ENCODE measurements at places on chromosomes 13 and 19. TPM values are rescaled to one million over a fixed set of nuclear protein-coding genes. Genes with fewer than 3 reads are reported as not detected.

DNA sequence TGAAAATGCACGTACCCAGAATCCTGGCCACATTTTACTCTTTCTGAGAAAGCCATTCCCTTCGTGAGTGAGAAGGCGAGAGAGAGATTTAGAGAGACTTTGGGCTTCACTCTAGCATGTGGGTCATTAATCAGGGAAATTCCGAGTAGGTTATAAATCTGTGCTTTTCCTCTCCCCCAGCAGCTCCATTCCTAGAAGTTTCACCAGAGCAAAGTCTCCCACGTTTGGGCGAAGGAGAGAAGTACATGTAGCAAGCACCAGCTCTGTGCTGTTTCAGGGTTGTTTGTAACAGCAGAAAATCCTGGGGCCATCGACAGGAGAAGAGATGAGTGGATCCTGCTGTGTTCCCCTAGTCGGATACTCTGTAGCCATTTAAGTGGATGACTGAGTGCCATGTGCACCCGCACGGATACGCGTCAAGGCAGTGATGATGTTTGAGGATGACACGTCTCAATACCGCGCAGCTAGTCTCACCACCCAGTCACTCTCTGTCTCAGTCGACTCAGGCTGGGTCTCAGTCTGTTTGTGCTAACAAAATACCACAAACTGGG lies 131.8 kb upstream of the PEG3 start:
- DNase-seq = no peak
- no peaks in the 10 kb centered on the region for H3K27me3 ChIP-seq
- no peaks in the 10 kb centered on the region for H3K4me1 ChIP-seq
- H3K27ac ChIP-seq = no peak overlapping the region

GRCh38 chr13:41658057-41658661 lies 200.8 kb downstream of the RGCC start:
- no peaks in the 10 kb centered on the region for H3K27me3 ChIP-seq
- H3K27ac ChIP-seq = no peak overlapping the region
- DNase-seq = peak; percentile 45
- H3K36me3 ChIP-seq = no peaks in the 10 kb centered on the region
- H3K4me3 ChIP-seq = no peak overlapping the region

GRCh38 chr19:42368360-42368759 lies 21.7 kb downstream of the CNFN start:
- no peaks in the 10 kb centered on the region for H3K27me3 ChIP-seq
- H3K27ac ChIP-seq = no peak overlapping the region
- no peaks in the 10 kb centered on the region for H3K4me1 ChIP-seq
- peaks cover 4% of the 10 kb centered on the region for H3K36me3 ChIP-seq
- no peak for DNase-seq
- no peak overlapping the region for H3K4me3 ChIP-seq

Gene GIPC3
- total RNA-seq = 0.10 TPM

DNA sequence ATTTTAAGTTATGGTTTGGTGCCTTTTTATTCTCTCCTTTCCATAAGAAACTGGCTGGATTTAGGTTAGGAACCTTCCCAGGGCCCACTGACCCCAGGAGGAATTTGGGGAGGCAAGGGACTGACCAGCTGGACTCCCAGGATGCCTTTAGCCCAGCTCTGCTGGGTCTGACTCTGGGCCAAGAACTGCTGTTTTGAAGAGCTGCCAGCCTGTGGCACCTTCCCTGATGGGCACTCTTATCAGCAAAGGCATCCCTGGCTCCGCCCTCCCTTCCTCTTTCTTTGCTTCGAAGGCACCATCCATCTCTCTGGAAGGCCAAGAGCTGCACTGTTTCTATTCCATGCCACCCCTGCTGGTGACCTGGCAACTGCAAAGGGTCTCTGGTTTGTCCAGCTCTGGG lies 174.7 kb downstream of the POU4F1 start:
- no peak overlapping the region for H3K27ac ChIP-seq
- no peaks in the 10 kb centered on the region for H3K4me1 ChIP-seq
- H3K36me3 ChIP-seq = no peaks in the 10 kb centered on the region
- no peak for DNase-seq
- no peaks in the 10 kb centered on the region for H3K27me3 ChIP-seq

- H3K27me3 ChIP-seq = no peaks in the 10 kb centered on the region
- DNase-seq = peak; percentile 16
- no peaks in the 10 kb centered on the region for H3K36me3 ChIP-seq
Measured at GRCh38 chr19:56333506-56333905, 18.9 kb upstream of the ZSCAN5A start.

- peak overlapping the region; percentile 95 for H3K27ac ChIP-seq
- peaks cover 3% of the 10 kb centered on the region for H3K36me3 ChIP-seq
- peak; percentile 41 for DNase-seq
- peaks cover 21% of the 10 kb centered on the region for H3K4me1 ChIP-seq
Measured at GRCh38 chr13:113207890-113208420, 514 bp downstream of the PCID2 start.

Gene NLRP7
- not detected for total RNA-seq

- no peak for DNase-seq
- H3K27me3 ChIP-seq = no peaks in the 10 kb centered on the region
- no peak overlapping the region for H3K27ac ChIP-seq
- no peaks in the 10 kb centered on the region for H3K36me3 ChIP-seq
- H3K4me1 ChIP-seq = peaks cover 3% of the 10 kb centered on the region
Measured at GRCh38 chr13:30051531-30052060, 201.2 kb upstream of the UBL3 start.

- no peak for DNase-seq
- no peaks in the 10 kb centered on the region for H3K36me3 ChIP-seq
- no peak overlapping the region for H3K4me3 ChIP-seq
- H3K27me3 ChIP-seq = no peaks in the 10 kb centered on the region
- no peaks in the 10 kb centered on the region for H3K4me1 ChIP-seq
Measured at GRCh38 chr13:66795636-66796035, 434.5 kb downstream of the PCDH9 start.

GRCh38 chr19:30212574-30212973 lies 159.6 kb upstream of the ZNF536 start:
- no peaks in the 10 kb centered on the region for H3K4me1 ChIP-seq
- DNase-seq = no peak
- H3K36me3 ChIP-seq = no peaks in the 10 kb centered on the region
- no peaks in the 10 kb centered on the region for H3K27me3 ChIP-seq
- no peak overlapping the region for H3K27ac ChIP-seq
- no peak overlapping the region for H3K4me3 ChIP-seq

DNA sequence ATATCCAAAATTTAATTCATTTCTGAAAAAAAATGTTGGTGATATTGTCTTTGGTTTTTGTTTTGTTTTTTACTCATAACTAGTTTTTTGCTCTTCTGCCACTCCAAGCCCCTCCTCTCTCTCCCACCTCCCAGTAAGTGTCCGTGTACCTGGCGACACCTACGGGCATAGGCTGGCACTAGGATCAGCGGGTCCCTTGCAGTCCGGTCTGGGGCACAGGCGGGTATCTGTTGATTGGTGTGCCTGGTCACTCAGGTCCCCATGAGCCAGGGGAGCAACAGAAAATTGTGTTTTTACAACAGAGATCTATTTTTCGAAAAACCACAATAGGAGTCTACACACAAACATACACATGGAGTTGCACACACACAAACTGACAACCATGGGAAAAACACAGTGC lies 104.8 kb downstream of the ZIC5 start:
- no peak overlapping the region for H3K27ac ChIP-seq
- no peak overlapping the region for H3K4me3 ChIP-seq
- H3K36me3 ChIP-seq = no peaks in the 10 kb centered on the region
- peaks cover 11% of the 10 kb centered on the region for H3K27me3 ChIP-seq

- H3K4me3 ChIP-seq = no peak overlapping the region
- no peaks in the 10 kb centered on the region for H3K27me3 ChIP-seq
- H3K36me3 ChIP-seq = no peaks in the 10 kb centered on the region
- no peak overlapping the region for H3K27ac ChIP-seq
- no peak for DNase-seq
Measured at GRCh38 chr19:51391073-51391611, 751 bp upstream of the C19orf84 start.

DNA sequence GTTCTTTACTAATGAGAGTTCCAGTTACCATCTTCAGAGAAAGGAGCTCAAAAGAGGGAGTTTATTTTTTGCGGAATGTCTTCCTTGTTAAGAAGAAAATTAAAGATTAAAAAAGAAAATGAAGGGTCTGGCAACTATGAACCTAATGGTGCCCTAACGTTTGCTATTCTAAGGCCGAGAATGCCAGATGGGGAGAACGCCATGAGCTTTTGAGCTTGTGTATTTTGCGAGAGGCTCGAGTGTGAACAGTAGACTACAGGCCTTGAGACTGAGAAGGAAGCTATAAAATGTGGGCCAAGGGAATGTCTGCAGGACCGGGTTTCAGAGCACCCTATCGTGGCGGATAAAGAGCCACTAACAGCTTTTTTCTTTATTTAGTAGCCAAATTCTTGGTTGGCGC lies 6.7 kb downstream of the FGF14 start:
- H3K36me3 ChIP-seq = no peaks in the 10 kb centered on the region
- DNase-seq = no peak
- H3K4me1 ChIP-seq = peaks cover 3% of the 10 kb centered on the region

Gene ZNF253
- 7.6 TPM for total RNA-seq

GRCh38 chr13:46184277-46184699 lies 2.3 kb upstream of the LCP1 start:
- H3K4me1 ChIP-seq = no peaks in the 10 kb centered on the region
- H3K27ac ChIP-seq = no peak overlapping the region
- no peak for DNase-seq
- H3K36me3 ChIP-seq = no peaks in the 10 kb centered on the region
- H3K27me3 ChIP-seq = peaks cover 3% of the 10 kb centered on the region
- no peak overlapping the region for H3K4me3 ChIP-seq

DNA sequence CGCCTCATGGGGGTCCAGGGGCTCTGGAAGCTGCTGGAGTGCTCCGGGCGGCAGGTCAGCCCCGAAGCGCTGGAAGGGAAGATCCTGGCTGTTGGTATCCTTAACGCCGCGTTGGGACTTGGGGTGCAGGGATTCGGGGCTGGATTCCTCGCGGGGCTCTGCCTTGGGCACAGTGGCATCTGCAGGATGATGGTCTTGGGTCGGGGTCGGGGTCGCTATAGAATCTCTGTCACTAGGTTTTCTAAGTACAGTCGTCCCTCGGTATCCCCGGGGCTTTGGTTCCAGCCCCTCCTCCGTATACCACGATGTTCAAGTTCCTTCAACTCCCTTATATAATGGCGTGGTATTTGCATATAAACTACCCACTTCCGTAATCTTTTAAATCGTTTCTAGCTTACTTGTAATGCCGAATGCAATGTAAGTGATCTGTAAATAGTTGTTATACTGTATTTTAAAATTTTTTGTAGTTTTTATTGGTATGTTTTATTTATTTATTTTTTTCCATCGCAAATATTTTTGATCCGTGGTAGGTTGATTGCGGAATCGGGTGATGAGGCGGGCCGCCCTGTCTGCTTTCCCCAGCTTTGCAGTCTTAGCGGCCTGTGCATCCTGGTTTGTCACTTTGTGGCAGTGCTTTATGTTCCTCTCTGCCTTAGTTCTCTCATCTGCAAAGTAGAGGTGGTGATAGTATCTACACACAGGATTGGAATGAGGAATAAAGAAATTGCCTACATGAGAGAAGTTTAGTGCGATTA lies 606 bp downstream of the ERCC5 start:
- peaks cover 2% of the 10 kb centered on the region for H3K36me3 ChIP-seq
- peaks cover 3% of the 10 kb centered on the region for H3K4me1 ChIP-seq
- H3K27ac ChIP-seq = peak overlapping the region; percentile 94
- peak overlapping the region; percentile 97 for H3K4me3 ChIP-seq

- H3K27me3 ChIP-seq = no peaks in the 10 kb centered on the region
- H3K4me3 ChIP-seq = no peak overlapping the region
Measured at GRCh38 chr13:110937511-110938285, 22.8 kb upstream of the ANKRD10 start.

Gene RNF225
- 0.41 TPM for total RNA-seq

- no peaks in the 10 kb centered on the region for H3K4me1 ChIP-seq
- H3K4me3 ChIP-seq = no peak overlapping the region
- no peaks in the 10 kb centered on the region for H3K36me3 ChIP-seq
Measured at GRCh38 chr19:35407619-35408018, 36.8 kb downstream of the GPR42 start.

DNA sequence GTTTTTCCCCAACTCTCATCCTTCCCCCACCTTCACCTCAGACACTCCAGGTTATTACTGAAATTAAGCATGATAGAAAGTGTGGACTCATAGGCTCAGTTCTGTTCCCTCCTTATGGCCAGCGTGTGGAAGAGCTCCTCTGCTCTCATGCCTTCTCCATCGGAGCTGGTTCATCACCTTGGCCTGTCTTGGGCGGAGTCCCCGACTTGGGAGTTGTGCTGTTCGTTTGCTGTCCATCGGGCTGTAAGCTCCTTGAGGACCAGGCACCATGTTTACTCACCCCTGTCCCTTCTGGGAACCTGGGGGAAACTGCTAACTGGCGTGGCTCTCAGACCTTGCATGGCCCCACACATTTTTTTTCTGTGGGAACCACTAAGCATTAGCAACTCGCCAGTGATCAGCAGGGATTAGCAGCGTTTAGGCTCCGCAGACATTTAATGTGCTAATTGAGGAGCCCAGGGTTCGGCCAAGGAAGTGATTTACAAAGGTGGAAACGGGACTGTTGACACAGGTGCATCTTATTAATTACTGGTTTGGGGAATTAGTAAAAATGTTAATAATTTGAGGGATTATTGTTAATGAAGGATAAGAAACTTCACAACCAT lies 123.8 kb downstream of the TM9SF2 start:
- no peaks in the 10 kb centered on the region for H3K27me3 ChIP-seq
- no peak overlapping the region for H3K27ac ChIP-seq
- no peaks in the 10 kb centered on the region for H3K4me1 ChIP-seq
- DNase-seq = no peak

- H3K27me3 ChIP-seq = peaks cover 7% of the 10 kb centered on the region
- H3K27ac ChIP-seq = no peak overlapping the region
- DNase-seq = no peak
- H3K4me3 ChIP-seq = no peak overlapping the region
- H3K36me3 ChIP-seq = no peaks in the 10 kb centered on the region
Measured at GRCh38 chr13:24122569-24122968, 38.0 kb upstream of the SPATA13 start.

Gene ZNF83
- 35.4 TPM for total RNA-seq

Gene ZSCAN18
- total RNA-seq = 28.6 TPM

GRCh38 chr13:113938716-113939115 lies 35.2 kb downstream of the C13orf46 start:
- no peaks in the 10 kb centered on the region for H3K36me3 ChIP-seq
- no peak for DNase-seq
- H3K4me3 ChIP-seq = no peak overlapping the region
- no peaks in the 10 kb centered on the region for H3K27me3 ChIP-seq

- H3K36me3 ChIP-seq = no peaks in the 10 kb centered on the region
- H3K27me3 ChIP-seq = peaks cover 14% of the 10 kb centered on the region
- no peaks in the 10 kb centered on the region for H3K4me1 ChIP-seq
- peak; percentile 15 for DNase-seq
Measured at GRCh38 chr19:49413348-49413747, 9.9 kb downstream of the PTH2 start.

DNA sequence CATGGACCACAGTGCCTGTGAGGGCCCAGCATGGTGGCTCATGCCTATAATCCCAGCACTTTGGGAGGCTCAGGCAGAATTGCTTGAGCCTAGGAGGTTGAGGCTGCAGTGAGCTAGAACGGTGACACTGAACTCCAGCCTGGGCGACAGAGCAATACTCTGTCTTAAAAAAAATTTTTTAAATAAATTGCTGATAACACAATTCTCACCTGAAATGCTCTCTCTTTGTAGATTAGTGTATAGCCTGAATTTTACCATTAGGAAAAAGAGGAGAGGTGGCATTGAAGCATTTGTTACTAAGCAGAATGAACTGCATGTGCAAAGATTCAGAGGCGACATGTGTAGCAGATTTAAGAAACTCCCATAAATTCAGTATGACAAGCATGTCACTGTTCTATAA lies 29.1 kb upstream of the MAP3K10 start:
- H3K4me3 ChIP-seq = no peak overlapping the region
- no peak overlapping the region for H3K27ac ChIP-seq
- no peaks in the 10 kb centered on the region for H3K4me1 ChIP-seq
- no peak for DNase-seq

Gene C19orf73
- total RNA-seq = 1.4 TPM

Gene IRGC
- not detected for total RNA-seq

- H3K36me3 ChIP-seq = no peaks in the 10 kb centered on the region
- H3K27ac ChIP-seq = no peak overlapping the region
Measured at GRCh38 chr13:54226876-54227275, 1198.3 kb downstream of the OLFM4 start.

Gene BEST2
- total RNA-seq = not detected

Gene PSG1
- total RNA-seq = 0.52 TPM
